Jurkat, Clone E6-1 (cell line): ENCODE measurements at places on chromosomes 1 and 21.

DNA sequence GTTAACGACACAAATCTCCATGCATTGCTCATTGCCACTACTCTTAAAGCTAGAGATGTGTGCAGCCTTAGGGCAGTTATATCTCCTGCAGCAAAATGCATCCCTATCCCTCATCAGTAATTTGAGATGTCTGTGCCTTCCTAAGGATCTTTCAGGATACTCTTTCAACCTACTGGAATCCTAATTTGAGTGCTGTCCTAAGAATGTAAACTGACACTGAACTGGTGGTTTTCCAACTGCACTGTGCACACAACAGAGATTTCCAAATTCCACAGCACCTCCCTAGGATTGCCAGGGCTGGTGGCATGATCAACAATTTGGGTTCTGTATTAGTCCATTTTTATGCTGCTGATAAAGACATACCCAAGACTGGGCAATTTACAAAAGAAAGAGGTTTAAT lies 193.9 kb downstream of the LTN1 start:
- no peak for DNase-seq

DNA sequence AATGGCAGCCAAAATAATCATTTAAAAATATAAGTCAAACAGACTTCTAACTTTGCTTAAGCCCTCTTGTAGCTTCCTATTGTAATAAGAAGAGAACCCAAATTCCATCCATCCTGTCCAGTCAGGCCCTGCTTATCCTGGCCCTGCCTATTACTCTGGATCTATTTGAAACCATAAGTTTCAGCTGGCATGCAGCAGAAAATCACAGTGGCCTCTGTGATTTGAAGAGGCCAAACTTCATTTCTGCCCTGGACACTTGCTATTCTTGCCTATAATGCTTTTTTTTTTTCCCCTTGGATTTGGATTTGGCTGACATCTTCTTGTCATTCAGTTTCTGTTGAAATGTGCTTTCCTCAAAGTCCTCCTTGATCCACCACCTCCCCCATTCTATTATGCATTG lies 642.8 kb downstream of the USP25 start:
- DNase-seq = no peak

DNA sequence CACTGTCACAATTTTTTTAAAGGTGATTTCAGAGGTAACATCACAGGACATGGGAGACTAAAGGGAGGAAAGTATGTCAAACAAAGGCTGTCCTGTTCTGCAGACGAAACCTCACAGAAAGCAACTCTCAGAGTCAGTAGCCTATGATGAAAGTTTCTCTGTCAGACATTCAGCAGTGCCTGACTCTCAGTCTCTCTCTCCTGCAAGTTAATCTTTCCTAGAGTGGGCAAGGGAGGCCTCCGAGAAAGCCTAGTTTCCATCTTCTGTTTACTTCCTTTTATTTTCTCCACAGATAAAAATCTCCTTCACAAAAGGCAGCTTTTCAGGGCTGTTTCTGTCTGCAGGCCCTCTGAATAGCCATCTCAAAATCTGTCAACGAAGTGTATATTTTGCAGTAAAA lies 24.9 kb upstream of the FMO2 start:
- no peak for DNase-seq

- no peak for DNase-seq
These were observed 183.9 kb upstream of the VAMP3 start for GRCh38 chr1:7587108-7587772.

- DNase-seq = no peak
These were observed 153.4 kb upstream of the IRF2BP2 start for GRCh38 chr1:234763367-234763766.

GRCh38 chr1:206930210-206930798 lies 8.6 kb upstream of the FCMR start:
- no peak for DNase-seq

DNA sequence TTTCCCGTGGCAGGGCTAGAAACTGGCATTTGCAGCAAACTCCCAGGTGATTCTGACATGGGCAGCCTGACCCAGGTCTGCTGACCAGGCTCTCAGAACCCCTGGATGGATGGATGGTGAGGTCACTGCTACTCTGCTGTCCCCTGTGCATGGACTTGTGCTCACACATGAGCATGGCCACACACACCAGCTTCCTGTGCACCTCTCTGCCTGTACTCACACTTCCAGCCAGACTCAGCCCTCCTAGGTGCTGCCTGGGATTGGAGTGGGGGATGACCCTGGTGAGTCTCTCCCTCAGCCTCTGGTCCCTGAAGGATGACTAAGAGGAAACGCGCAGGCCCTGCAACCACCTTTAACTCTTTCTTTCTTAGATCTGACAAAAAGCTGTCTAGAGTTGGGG lies 361.1 kb downstream of the HHAT start:
- DNase-seq = no peak

DNA sequence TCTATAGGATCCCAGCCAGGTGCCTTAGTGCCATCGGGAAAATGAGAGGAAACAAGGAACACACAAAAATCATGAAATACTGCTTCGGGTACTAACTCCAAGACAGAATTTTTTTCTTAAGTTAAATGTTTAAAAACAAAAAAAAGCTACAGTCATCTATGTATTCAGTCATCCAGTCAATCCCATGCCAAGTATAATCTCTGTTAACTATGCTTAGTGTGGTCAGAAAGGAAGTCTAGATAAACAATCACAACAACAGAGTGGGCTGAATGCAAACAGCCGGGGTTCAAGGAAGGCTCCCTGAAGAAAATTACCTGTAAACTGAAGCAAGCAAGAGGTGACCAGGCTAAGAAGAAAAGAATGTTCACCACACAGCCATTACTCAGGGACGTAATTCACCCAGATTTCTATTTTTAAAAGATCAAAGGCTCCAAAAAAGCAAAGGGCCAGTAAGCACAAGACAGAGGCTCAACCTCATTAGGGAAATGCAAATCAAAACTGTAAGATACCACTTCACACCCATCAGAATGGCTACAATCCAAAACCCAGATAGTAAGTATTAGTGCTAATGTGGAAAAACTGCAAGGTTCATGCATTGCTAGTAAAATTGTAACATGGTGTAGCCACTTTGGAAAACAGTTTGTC lies 53.0 kb downstream of the RERE start:
- no peak for DNase-seq

- DNase-seq = no peak
These were observed 731 bp downstream of the TRIM11 start for GRCh38 chr1:228405979-228406228.

GRCh38 chr1:161261261-161262235 lies 3.0 kb downstream of the PCP4L1 start:
- DNase-seq = no peak

- no peak for DNase-seq
These were observed 1.2 kb downstream of the MAN1A2 start for GRCh38 chr1:117368116-117369108.

GRCh38 chr1:116763787-116764465 lies 9.7 kb downstream of the CD2 start:
- peak; percentile 80 for DNase-seq

- DNase-seq = no peak
These were observed 1.7 kb upstream of the CTSE start for GRCh38 chr1:206025283-206025820.

- DNase-seq = no peak
These were observed 23.3 kb downstream of the FCRL2 start for GRCh38 chr1:157753611-157754010.

DNA sequence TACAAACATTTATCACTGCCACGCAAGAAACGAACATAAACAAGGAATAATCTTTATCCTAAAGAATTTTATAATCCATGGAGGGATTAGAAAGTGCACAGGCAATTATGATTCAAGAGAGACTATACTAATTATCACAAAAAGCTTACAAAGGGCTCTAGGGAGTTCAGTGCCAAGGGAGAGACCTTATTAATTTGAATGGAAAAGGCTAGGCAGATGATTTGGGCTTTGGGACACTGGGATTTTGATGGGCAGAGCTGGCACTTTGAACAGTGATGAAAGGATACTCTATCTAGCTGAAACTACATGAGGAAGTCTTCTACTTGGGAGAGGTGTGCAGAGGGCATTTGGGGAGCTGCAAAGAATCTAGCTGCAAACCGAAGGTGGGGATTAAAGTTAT lies 48.9 kb upstream of the IVNS1ABP start:
- DNase-seq = no peak

- no peak for DNase-seq
These were observed 12.5 kb downstream of the TRMT1L start for GRCh38 chr1:185144233-185144632.

DNA sequence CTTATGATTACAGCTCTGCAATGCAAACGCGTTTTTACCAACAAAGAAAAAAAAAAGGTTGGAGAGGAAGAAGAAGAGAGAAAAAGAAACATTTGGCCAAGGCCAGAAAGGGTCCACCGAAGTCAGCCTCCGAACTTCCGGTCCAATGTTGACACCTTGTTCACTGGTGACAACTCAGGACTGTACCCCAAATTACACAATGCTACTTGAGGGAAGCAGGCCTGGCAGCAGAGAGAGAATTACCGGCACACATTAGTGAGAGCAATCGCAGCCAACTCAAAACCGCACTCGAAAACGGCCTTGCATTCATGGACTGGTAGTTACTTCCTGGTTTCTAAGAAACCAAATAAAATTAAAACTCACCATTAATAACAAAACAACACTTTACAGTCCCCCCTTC lies 652.5 kb downstream of the KIF26B start:
- no peak for DNase-seq

GRCh38 chr21:22925032-22925431 lies 1926.8 kb downstream of the NCAM2 start:
- DNase-seq = no peak

GRCh38 chr1:186188736-186189135 lies 186.3 kb downstream of the TPR start:
- DNase-seq = no peak

DNA sequence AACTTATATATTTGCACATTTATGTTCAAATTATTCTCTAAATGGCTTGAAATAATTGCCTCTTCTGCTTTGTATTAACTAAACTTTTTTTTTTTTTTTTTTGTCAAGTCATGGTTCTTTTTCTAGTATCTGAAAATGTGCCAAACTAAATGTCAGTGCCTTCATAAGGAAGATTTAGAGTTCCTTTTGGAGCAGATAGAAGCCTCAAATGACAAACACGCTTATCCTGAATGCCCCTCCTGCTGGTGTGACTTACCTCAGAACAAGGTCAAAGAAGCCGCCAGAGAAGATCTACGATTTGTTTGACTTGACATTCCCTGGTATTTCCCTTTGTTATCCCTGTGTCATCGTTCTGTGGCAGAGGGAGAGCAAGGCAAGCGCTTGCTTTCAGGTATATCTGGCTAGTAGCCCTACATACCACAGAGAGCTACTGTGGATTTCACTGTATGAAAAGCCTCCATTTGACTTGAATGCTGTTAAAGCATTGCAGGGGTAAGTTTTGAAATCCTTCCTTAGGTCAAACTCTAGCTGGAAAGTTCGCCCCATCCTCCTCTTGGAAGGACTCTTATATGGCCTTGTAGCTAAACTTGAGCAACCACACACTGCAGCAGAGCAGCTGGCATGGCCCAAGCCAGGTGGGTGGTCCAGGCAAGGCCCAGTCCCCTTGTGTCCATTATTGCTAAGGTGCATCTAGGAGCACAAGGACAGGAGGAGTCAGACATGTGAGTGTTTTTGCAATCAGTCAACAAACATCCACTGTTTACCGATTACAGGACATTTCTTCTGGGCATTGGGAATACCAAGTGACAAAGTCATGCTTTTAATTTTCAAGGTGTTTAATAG lies 285.4 kb upstream of the USP25 start:
- DNase-seq = no peak

DNA sequence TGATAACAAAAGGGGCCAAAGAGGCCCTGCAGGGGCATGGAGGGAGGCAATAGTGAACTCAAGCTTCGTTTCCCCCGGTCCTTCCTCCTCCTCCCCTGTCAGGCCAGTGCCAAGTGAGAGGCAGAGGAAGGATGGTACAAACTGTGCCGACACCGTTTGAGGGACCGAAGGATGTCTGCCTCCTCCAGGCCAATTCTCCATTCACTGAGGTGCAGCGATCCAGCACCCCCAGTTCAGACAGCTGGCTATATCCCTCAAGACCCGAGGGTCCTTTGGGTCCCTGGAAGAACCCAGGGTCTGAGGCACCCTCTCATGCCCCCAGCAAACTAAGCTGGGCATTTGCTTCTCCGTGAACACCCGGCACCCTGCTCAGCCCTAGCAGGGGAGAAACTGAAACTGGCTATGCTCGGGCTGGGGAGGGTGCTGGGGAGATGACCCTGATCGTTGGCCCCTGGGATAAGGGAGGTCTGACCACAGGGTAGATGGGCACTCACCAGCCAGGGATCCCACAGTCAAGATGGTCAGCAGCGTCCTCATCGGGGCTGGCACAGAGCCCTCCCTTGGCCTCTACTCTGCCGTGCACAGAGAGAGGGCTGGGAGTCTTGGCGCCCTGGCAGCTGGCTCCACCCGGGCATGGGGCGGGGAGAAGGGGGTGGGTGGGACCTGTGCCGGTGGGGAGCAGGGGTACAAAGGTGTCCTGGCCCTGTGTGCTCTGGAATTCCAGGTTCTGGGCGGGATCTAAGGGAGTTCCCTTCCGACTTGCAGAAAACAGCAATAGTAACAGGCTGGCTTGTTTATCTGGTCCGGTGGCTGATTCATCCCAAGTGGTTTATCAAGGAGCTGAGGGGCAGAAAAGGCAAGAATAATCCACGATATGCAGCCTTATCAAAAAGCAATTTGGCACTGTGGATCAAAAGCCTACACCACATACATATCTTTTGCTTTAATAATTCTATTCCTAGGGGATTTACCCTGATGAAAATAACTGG lies at the start of gene IL22RA1:
Gene IL22RA1, minus strand, starts transcription at position 595 of the 989 bp plus-strand sequence. Its CDS starts 58 bp downstream, at position 537.
- DNase-seq = no peak

DNA sequence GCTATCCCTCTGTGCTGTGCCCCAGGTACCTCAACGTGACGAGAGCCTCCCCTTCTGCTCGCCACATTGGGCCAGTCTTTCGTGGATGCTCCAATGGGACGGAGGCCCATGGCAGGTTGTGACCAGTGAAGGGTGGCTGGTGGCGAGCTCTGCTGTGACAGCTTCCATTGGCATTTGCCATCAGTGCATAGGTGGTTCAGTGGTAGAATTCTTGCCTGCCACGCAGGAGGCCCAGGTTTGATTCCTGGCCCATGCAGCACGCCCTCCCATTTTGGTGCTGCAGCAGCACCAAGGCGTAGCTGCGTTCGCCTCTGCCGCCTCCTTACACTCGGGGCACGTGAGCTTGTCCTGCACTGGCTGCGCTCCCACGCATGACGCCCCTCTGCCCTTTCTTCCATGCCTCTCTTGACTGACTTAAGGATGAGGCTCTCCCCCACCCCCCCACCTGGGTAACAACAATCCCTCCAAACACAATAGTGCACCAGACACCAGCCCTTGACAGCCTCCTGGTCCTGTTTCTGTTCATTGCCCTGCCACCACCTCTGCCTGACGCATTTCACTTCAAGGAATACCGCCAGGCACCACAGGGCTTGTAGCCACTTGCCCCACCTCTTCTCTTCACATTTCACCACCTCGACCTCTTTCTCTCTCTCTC lies 24.7 kb upstream of the FCGR2A start:
- DNase-seq = no peak

GRCh38 chr1:164693564-164694359 lies 134.8 kb downstream of the PBX1 start:
- no peak for DNase-seq

DNA sequence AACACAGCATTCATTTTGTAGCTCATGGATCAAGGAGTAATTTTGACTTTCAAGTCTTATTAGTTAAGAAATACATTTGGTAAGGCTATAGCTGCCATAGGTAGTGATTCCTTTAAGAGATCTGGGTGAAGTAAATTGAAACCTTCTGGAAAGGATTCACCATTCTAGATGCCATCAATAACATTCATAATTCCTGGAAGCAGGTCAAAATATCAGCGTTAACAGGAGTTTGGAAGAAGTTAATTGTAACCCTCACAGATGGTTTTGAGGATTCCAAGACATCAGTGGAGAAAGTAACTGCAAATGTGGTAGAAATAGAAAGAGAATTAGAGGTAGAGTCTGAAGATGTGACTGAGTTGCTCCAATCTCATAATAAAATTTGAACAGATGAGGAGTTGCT lies 216.6 kb downstream of the GREM2 start:
- DNase-seq = no peak
